DMS153 (cell line): ENCODE measurements at places on chromosomes 13 and 19.

GRCh38 chr13:113065406-113066141 is 40.0 kb upstream of the F7 start:
- no peak for DNase-seq

GRCh38 chr13:73413656-73414055 is 354.9 kb downstream of the KLF5 start:
- no peak for DNase-seq

- DNase-seq: no peak
These were observed 8.4 kb downstream of the EGLN2 start for GRCh38 chr19:40807147-40808020.

DNA sequence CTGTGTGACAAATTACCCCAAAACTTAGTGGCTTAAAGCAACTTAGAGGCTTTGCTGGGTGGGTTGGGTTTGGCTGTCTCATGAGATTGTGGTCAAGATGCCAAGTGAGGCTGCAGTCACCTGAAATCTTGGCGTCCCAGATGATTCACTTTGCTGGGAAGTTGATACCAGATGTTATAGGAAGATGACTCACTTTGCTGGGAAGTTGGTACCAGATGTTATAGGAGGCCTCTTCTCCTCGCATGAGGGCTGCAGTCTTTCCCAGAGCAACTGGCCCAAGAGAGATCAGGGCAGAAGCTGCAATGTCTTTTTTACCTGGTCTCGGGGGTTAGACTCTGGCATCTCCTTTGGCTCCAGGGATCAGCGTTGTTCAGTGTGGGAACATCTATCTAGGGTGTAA is 16.8 kb downstream of the TEX29 start:
- no peak for DNase-seq

DNA sequence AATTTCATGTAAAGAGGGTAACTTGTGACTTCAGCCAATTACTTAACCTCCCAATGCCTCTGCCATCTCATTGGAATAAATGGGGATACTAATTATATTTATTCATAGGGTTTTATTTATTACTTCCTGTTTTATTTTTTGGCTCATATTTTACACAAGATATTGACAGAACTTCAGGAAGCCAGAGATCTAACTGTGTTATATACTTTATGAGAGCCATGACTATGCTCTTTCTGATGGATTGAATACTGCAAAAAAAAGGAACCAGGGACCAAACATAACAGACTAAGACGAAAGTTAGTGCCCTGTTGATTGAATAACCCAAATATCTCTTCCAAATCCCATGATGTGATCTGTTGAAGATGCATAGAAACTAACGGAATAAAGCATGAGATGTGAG is 243.3 kb upstream of the STARD13 start:
- DNase-seq: no peak

DNA sequence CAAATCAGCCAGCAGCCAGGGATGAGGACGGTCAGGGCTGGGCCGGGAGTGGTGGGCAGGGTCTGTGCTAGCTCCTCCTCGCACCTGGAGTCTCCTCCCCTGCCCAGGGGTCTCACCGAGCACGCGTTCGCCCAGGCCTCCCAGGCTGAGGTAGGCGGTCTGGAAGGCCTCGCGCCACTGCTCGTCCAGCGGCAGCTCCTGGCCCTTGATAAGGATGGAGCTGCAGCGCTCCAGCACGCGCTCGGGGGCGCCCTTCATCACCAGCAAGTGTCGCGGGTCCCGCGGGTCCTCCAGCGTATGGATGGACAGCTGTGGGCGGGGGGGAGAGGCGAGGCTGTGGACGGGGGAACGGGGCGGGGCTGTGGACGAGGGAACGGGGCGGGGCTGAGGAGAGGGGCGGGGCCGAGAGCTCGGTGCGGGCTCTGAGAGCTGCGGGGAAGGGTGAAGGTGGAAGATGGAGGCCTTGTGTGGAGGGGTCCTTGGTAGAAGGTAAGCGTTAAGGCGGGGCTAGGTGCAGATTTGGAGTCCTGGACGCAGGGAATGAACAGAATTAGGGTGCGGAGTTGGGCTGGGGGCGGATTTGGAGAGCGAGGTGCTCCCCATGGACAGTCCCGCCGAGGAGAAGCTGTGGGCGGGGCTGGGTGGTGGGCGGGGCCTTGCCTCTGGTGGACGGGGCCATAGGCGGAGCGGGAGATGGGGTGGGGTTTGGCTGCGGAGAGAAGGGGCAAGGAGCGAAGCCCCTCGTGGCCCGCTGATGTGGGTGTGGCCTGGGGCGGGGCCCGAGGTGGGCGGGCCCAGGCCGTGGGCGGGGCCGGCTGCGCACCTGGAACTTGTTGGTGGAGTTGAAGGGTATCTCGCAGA is 5.7 kb downstream of the ATP4A start:
- peak; percentile 40 for DNase-seq

DNA sequence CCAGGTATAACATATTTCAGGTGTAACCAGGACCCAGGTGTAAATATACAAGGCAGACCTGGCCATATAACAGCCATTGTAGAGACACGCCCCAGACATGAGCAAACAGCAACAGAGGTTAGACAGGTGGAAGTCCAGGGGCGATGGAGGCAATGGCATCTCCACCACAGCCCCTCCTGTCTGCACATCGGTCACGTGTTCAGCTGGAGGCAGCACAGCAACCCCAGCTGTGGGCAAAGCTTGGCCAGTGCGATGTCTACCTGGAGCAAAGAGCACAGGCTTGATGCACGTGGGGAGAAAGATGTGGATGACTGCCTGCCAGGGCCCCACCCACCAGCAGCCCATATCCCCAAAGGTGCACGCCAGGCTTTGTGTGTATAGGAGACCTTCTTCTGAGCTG is 4.4 kb downstream of the CYP4F2 start:
- no peak for DNase-seq

DNA sequence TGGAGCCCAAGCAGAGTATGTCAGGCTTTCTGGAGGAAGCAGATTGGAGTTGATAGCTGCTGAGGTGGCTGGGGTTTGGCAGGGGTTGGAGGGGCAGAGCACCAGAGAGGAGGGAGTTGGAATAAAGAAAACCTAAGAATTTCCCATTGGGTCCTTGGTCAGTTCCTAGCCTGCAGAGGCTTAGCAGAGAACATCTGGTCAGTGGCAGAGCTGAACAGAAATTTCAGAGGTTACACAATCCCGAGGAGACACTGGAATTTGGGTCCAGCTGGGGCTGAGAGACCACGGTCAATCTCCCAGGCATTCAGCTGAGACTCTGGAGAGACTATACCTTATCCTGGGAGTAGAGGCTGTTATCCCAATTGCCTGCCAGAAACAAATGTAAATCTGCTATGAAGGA is 84.4 kb downstream of the DPY19L3 start:
- no peak for DNase-seq

DNA sequence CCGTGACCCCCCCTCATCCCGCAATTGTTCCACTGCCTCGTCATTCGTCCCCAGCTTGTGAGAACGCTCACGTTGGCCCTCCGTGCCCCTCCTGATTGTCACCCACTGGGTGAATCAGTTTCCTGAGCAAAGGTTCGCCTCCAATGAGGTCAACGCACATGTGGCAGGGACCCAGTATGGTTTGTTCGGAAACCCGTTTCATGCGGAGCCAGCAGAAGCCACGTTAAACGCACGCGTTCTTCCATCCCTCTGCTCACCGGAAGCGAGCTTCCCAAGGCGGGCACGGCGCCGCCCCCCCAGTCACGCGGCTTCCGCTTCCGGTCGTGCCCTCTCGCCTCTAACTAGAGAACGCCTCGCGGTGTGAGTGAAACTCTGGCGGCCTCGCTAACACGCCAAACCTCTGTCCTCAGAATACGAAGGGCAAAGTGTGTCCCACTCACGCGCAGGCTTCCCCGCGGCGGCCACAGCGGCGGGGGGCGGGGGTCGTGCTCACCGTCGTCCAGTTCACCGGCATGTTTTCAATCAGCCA is 18.0 kb upstream of the CFAP97D2 start:
- DNase-seq: no peak
